ENCODE measurements at places on chromosomes 3 and 15.

DNA sequence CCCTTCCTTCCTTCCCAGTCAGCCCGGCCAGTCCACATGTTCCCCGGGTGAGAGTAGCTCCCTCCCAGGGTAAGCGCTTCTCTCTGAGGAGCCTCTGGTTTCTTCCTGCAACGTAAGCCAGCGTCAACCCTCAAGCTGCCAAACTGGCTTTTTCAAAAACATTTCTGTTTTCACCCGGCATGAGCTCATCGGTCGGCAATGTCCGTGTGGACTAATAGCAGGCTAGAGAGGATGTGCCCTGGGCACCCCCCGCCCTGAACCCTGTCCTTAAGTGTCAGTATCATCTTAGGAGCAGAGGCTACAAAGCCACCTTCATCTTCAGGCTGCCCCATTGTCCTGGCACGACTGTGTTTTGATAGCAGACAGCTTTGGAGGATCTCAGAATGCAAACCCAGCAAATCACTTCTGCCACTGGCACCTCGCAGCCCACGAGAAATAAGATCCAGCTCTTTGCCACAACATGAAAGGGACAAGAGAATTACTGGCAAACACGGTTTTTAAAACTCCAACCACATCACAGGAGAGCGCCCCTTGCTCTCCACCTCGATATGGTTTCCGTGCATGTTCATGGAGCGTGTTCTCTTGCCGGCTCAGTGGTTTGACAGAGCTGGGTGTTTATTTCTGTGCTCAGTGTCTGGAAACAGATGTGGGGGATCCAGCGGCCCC lies 9.9 kb downstream of the ALDH1A3 start:
- no peaks in the 10 kb centered on the region for H3K4me1 ChIP-seq
- H3K27me3 ChIP-seq = peaks cover 25% of the 10 kb centered on the region
- no peak overlapping the region for H3K4me3 ChIP-seq
- no peak overlapping the region for H3K27ac ChIP-seq

DNA sequence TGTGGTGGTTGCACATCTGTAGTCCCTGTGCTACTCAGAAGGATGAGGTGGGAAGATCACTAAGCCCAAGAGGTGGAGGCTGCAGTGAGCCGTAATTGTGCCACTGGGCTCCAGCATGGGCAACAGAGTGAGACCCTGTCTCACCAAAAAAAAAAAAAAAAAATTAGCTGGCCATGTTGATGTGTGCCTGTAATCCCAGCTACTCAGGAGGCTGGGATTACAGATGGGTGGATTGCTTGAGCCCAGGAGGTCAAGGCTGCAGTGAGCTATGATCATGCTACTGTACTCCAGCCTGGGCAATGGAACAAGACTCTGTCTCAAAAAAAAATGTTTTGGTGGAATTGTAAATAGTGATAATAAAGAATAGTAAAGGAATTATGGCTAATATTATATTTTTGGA lies 9.9 kb downstream of the ATRIP start:
- no peak overlapping the region for H3K4me3 ChIP-seq
- DNase-seq = no peak
- H3K27me3 ChIP-seq = no peaks in the 10 kb centered on the region
- no peaks in the 10 kb centered on the region for H3K4me1 ChIP-seq

DNA sequence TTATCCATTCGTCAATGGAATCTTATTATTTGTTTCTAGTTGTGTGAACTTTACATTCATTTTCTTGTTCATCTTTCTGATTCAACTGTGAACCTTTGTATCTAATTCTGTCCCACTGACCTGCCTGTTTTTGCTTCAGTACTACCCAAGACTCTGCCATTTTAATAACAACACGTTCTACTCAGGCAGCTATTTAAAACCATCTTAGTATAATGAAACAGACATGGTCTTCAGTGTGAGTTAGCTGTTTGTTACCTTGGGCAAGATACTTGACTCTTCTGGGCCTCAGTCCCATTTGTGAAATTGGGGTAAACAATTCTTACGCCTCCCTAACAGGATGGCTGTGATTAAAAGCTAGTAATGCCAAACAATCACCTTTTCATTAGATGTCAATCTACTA lies 1.6 kb downstream of the BTBD1 start:
- peaks cover 3% of the 10 kb centered on the region for H3K27me3 ChIP-seq
- H3K27ac ChIP-seq = peak overlapping the region; percentile 57
- no peak overlapping the region for H3K4me3 ChIP-seq
- no peak for DNase-seq

- DNase-seq = no peak
- no peak overlapping the region for H3K27ac ChIP-seq
- peaks cover 2% of the 10 kb centered on the region for H3K27me3 ChIP-seq
- H3K4me1 ChIP-seq = no peaks in the 10 kb centered on the region
Measured at GRCh38 chr15:61126811-61127210, 102.3 kb downstream of the RORA start.

DNA sequence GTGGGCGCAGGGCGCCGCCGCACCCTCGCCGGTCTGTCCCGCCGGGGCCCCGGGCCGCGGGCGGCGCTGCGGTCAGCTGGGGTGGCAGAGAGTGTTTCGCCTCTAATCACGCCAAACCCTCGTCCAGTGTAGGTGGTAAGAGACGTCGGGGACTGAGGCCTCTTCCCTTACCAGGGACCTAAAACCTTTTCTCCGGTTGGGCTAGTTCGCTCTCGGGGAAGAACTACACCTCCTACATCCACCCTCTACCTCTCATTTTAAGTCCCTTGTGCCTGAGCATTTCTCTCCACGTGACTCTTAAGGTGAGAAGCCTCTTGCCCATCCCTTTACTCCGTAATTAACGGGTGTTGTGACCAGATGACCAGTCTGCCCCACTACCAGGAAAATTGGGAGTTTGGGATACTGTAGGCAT lies 520 bp downstream of the TMEM42 start:
- no peaks in the 10 kb centered on the region for H3K36me3 ChIP-seq
- H3K4me1 ChIP-seq = peaks cover 54% of the 10 kb centered on the region
- H3K27me3 ChIP-seq = peaks cover 5% of the 10 kb centered on the region
- H3K27ac ChIP-seq = peak overlapping the region; percentile 94

GRCh38 chr3:166211451-166211850 lies 374.2 kb upstream of the BCHE start:
- no peak for DNase-seq
- no peak overlapping the region for H3K4me3 ChIP-seq
- H3K27me3 ChIP-seq = no peaks in the 10 kb centered on the region
- no peaks in the 10 kb centered on the region for H3K36me3 ChIP-seq

DNA sequence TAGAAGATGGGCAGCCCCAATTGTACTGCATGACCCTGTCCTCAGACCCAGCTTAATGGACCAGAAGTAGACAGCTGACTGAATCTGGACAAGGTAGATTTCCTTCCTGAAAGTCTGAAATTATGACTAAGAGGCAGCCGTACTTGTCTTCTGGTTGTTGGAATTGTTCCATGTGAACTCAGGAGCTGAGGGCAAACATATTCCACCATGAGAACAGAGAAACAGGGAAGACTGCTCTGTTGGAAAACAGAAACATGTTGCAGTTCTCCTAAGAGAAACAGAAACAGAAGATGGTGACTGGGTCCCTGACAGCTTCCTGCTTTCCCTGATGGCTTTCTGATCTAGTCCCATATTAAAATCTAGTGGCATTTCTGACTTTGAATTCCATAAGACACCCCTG lies 24.1 kb downstream of the POPDC2 start:
- peaks cover 15% of the 10 kb centered on the region for H3K4me1 ChIP-seq
- no peak overlapping the region for H3K4me3 ChIP-seq
- no peak for DNase-seq
- peaks cover 8% of the 10 kb centered on the region for H3K36me3 ChIP-seq
- no peak overlapping the region for H3K27ac ChIP-seq

DNA sequence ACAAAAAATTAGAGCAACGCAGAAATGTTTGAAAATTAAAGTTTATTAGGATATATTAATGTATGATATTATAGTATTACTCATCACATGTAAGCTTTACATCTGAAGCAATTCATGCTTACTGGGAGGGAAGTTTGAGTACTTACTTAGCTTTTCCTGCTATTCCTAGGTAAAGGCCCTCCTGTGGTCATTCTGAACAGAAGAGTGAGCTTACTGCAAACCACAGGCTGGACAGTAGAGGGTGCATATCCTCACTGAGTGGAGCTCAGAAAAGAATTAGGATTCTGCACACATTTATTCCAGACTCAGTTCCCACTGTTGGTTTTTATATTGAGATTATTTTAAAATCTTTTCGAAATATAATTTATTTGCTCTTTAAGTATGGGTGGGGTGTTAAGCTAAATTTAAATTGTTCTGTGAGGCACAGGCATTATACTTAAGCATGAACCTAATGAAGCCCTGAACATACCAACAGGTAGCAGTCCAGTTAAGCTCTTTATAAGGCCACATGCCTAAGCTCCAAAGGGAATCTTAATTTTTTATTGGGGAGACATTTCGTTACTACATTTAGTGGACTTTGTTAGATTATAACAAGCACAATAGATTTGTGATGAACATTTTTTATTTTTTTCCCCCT lies 10.2 kb downstream of the MRPS22 start:
- peaks cover 42% of the 10 kb centered on the region for H3K36me3 ChIP-seq
- peaks cover 5% of the 10 kb centered on the region for H3K4me1 ChIP-seq
- H3K4me3 ChIP-seq = no peak overlapping the region
- no peak overlapping the region for H3K27ac ChIP-seq
- H3K27me3 ChIP-seq = no peaks in the 10 kb centered on the region

GRCh38 chr3:48738144-48738536 lies 21.1 kb upstream of the IP6K2 start:
- peaks cover 4% of the 10 kb centered on the region for H3K4me1 ChIP-seq
- H3K27me3 ChIP-seq = no peaks in the 10 kb centered on the region
- peak overlapping the region; percentile 60 for H3K27ac ChIP-seq
- no peaks in the 10 kb centered on the region for H3K36me3 ChIP-seq
- no peak for DNase-seq
- H3K4me3 ChIP-seq = no peak overlapping the region

DNA sequence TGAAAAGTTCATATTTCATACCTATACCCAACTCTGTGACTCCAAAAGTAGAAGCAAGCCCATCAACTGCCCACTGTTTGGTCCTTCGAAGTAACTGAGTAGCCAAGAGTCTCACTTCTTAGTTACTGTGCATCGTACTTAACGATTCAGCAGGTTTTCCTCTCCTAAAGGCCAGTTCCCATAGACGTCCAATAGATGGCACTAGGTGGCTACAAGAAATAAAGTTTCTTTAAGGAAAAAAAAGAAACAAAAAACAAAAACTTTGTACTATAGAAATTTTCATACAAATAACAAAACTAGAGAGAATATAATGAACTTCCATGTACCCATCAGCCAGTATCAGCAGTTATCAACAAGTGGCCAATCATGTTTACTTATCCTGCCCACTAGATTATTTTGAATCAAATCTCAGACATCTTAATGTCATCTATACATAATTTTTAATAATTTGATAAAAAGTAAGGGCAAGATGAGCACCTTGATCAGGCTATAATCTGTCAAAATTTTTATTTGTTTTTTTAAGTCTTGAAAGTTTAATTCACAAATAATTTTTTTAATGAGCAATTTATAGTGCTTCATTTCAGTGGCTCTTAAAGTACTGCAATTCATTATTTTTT lies 63.8 kb upstream of the ACP3 start:
- no peak for DNase-seq
- H3K4me3 ChIP-seq = no peak overlapping the region
- H3K36me3 ChIP-seq = no peaks in the 10 kb centered on the region
- no peaks in the 10 kb centered on the region for H3K4me1 ChIP-seq

DNA sequence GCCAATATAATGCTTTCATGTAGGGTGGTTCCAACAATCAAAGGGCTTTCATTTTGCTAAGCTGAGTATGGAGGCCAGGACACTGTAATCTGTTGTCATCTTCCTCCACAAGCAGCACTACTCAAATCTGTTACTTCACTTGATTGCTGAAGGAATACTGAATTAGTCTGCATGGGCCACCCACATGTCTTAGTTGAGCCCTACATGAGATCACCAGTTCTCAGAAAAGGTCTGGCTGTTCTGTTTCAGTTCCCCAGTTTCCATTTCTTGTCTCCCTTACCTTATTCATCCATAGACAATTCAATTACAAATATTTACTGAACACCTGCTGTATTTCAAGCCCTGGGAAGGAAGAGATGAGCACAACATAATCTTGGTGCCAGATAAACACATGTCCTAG lies 119.2 kb downstream of the FHIT start:
- DNase-seq = no peak
- H3K36me3 ChIP-seq = no peaks in the 10 kb centered on the region
- H3K27ac ChIP-seq = no peak overlapping the region
- no peaks in the 10 kb centered on the region for H3K4me1 ChIP-seq
- H3K4me3 ChIP-seq = no peak overlapping the region
- peaks cover 3% of the 10 kb centered on the region for H3K27me3 ChIP-seq

DNA sequence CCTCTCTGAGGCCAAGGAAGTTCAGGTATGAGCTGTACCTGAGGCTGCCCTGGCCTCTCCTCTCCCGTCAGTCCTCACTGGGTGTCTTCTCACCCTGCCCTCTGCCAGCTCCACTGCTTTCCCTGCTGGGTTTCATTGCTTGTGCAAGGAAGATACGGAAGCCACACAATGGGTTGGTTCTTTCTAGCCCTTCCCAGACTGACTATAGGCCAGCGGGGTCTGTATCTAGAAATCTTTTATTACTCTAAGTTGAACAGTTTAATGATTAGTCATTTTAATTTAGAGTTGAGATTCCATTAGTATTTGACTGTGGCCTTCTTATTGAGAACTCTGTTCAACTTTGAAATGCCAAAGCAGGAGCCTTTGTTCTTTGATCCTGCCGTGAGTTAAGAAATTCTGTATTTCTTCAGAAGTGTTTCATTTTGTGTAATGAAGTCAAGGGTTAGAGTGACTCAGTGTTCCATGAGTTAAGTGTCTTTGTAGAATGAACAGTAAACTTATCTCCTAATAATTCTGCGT lies 16.2 kb downstream of the C3orf62 start:
- no peak overlapping the region for H3K4me3 ChIP-seq
- no peak overlapping the region for H3K27ac ChIP-seq
- H3K36me3 ChIP-seq = no peaks in the 10 kb centered on the region
- no peaks in the 10 kb centered on the region for H3K27me3 ChIP-seq
- no peak for DNase-seq

DNA sequence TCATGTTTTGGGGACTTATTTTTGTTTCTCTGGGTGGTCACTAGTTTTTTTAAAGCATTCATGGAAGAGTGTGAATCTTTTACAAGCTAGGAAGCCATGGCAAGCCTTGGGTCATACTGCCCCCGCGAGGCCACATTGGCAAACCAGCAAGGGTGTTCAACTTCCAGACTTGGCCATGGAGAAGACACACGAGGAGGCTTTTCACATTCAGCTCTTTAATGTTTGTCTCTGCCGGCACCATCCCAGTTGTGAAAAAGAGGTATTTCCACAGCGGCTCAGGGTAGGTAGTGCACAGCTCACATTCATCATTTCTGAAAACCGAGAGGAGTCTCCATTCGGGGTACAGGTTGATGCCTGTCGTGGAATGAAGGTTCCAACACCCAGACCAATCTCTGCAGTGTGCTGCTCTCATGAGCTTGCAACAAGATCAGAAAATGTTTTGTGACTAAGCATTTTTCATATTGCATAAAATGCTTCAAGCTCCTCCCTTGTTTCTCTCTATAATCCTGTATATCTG lies 7.7 kb downstream of the CCR5 start:
- peak; percentile 52 for DNase-seq
- H3K27ac ChIP-seq = no peak overlapping the region
- no peaks in the 10 kb centered on the region for H3K27me3 ChIP-seq
- peaks cover 63% of the 10 kb centered on the region for H3K4me1 ChIP-seq

GRCh38 chr3:127392156-127392490 lies 104.3 kb upstream of the PRR20G start:
- H3K4me3 ChIP-seq = no peak overlapping the region
- H3K27ac ChIP-seq = no peak overlapping the region
- no peaks in the 10 kb centered on the region for H3K36me3 ChIP-seq

GRCh38 chr3:64067506-64068346 lies 44.4 kb upstream of the PSMD6 start:
- H3K4me3 ChIP-seq = no peak overlapping the region
- H3K4me1 ChIP-seq = no peaks in the 10 kb centered on the region
- H3K27me3 ChIP-seq = peaks cover 6% of the 10 kb centered on the region
- no peaks in the 10 kb centered on the region for H3K36me3 ChIP-seq

Measured in immature natural killer cell (primary cell).